ENCODE measurements at places on chromosomes 2 and 18.

- DNase-seq, result no peak
Measured at GRCh38 chr2:148906124-148906523, 31.1 kb downstream of the KIF5C start.

DNA sequence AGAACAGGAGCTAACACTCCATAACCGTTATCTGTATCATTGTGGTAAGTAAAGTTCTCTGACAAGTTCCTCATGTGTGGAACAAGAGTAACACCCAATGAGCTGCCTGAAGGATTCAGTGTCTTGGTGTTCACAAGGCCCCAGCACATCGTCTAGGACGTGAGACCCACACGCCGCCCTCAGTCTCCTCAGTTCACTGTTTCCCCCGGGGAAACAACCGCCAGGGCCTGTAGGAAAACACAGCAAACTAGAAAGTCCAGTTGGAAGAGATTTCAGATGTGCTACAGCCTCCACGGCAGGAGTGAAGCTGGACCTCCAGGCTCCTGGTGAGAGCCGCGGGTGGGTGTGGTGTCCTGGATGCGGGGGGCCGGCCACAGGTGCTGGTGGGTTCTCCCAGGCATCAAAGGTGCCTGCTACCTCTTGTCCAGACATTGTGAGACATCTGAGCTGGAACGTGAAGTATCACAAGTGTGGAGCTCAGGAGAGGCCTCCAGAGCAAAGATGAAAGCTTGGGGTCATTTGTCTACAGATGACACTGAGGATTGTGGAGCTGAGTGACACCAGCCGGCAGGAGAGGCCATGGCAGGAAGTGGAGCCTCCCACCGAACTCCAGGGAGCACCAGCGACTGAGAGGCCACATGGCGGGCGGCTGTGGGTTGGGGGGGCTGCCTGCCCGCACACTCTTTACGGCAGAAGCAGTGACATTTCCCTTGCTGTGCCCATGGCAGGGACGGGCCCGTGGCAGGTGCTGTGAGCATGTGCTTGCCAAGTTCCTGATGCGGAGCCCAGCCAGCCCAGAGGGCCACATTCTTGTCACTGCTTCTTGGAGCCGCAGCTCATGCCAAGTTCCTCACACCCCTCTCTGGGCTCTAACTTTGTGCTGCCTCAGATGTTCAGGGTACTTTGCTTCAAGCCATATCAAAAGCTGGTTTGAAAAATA, 131.2 kb downstream of the TMEM18 start:
- DNase-seq, result no peak

GRCh38 chr2:109694190-109694589, 80.0 kb downstream of the SOWAHC start:
- no peak for DNase-seq

DNA sequence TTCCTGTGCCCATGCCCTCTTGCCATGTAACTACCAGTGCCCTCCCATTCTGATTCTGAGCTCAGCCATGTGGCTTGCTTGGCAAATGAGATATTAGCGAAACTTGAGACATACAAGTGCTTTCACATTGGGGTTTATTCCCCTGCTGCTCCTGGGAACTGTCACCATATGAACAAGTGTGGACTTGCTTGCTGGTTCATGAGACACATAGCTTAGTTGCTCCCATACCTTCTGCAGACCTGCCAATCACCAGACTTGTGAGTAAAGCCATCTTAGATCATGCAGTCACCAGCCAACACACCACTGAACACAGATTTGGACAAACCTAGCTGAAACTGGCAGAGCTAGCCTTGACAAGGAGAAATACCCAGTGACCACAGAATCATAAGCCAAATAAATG, 155.1 kb downstream of the SS18 start:
- DNase-seq, result no peak

GRCh38 chr2:44453259-44453658, 91.5 kb downstream of the CAMKMT start:
- no peak for DNase-seq

All from SHP77 treated with DMSO at 0.1 percent for 48 hours (cell line).